Left renal pelvis (tissue), 4 donors: ENCODE measurements at places on chromosomes 4 and X.

GRCh38 chr4:185479507-185479971 is 8.0 kb upstream of the CCDC110 start:
- DNase-seq = no peak

GRCh38 chrX:21151051-21151450 is 223.2 kb upstream of the CNKSR2 start:
- no peak for DNase-seq

DNA sequence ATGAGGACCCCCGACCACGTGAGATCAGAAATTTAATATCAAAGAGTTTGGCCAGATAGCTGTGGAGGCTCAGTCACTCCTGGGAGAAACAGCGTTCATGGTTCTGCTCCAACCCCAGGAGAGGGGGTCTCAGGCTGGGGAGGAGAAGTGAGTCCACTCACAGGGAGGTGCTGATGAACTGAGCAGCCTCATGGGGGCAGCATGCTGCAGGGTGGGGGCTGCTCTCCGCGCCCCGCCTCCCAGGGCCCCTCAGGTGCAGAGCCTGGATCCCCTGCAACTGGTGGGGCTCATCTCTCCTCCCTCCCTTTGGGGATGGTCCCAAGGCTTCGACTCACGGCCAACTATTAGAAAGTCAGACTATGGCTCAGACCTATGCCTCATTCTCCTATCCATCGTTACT is 26.6 kb upstream of the C4orf50 start:
- DNase-seq = no peak

- no peak for DNase-seq
Observed at GRCh38 chr4:171025343-171025742, 787.9 kb upstream of the GALNTL6 start.

GRCh38 chr4:6767748-6768538 is 14.6 kb upstream of the KIAA0232 start:
- DNase-seq = no peak

GRCh38 chr4:165096776-165097175 is 15.9 kb downstream of the TMEM192 start:
- DNase-seq = no peak

GRCh38 chr4:123182289-123182688 is 214.3 kb upstream of the SPRY1 start:
- DNase-seq = no peak

GRCh38 chrX:134362560-134363089 is 97.3 kb upstream of the HPRT1 start:
- DNase-seq = no peak

DNA sequence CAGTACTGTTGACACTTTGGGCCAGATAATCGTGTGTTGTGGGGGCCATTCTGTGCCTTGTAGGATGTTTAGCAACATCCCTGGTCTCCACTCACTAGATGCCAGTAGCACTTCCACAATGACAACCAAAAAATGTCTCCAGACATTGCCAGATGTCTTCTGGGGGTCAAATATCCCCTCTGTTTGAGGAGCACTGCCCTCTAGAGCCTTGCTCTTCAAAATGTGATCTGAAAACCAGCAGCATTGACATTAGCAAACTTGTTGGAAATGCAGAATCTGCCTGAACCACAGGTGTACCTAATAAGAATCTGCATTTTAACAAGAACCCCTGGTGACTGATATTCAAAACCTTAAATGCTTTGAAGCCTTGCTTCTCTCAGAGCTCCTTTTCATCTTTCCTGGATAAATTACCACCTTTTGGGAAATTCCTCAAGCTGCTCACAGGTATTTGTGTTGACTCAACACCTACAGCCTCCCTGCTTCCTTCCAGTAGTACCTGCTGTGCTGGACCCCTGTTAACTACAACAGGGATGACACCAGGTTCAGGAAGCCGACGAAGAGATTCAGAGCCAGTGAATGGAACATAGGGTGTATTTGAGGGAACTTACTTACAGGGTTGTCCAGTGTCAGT is 459.0 kb upstream of the NR3C2 start:
- DNase-seq = no peak

GRCh38 chr4:78902298-78902697 is 36.9 kb downstream of the PAQR3 start:
- no peak for DNase-seq

DNA sequence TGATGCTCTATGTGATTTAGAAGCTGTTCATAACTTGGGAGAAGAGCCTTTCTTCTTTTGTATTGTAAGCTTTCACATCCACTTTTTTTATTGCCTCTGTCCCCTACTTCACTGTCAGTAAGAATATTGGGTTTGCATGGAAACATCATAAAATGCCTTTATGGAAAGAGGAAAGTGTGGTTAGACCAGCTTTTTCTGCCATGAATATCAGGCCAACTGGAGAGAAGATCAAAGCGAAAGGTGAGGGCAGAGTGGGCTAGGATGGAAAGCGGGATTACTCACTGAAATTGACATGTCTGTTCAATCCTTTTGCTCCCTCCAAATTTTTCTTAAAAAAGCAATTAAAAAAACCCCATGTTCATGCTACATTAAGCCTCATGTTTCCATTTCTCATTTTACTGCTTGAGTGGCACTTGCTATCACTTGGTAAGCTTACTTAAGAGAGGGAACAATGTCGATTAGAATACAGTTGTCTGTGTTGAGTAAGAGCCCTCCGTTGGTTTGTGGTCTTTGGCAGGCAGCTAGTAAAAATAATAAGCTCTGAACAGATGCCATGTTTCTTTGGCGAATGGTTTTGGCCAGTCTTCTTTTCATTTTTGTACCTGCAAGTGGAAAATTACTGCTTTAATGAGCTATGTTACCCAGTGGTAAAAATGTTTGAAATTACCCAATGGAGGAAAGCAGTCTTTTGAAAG is 35.9 kb downstream of the SUPT20HL1 start:
- DNase-seq = no peak

DNA sequence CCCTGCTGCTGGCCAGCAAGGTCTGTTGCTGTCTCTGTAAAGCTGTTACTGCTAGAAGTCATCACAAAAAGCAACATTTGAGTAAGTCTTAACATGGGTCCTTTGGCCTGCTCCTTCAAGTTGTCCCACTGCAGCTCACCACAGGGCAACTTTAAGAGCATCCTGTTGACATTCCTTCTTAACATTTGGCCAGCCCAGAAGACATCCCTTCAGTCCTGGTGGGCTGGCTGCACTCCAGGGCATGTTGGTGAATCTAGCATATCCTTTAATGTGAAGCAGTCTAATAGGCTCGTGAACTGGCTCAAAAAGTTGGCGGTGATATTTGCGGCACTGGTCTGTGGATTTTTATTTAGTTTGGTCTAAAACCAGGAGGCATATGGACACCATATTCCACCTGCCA is 92.2 kb upstream of the MAML3 start:
- no peak for DNase-seq

GRCh38 chr4:75412746-75413145 is 101.5 kb downstream of the RCHY1 start:
- DNase-seq = no peak

- DNase-seq = no peak
Observed at GRCh38 chr4:8699063-8699385, 106.5 kb downstream of the CPZ start.

GRCh38 chr4:85836588-85837438 is 361.9 kb downstream of the ARHGAP24 start:
- no peak for DNase-seq

- DNase-seq = no peak
Observed at GRCh38 chr4:40918330-40918729, 168.6 kb downstream of the NSUN7 start.

DNA sequence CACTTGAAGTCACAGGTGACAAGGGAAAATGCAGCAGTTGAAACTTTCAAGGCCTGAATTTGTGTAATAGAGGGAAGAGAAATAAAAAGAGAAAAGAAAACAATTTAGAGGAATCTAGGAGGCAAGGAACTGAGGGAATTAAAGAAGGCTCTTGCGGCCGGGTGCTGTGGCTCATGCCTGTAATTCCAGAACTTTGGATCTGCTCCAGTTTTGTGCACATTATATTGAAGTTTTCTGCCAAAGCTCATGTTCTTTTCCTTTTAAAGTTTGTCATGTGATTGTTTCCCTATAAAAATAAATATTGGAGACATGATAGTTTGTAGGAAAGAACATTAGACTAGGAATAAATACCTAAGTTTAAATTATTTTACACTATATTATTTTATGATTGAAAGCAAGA is 433.9 kb upstream of the CPEB2 start:
- no peak for DNase-seq

DNA sequence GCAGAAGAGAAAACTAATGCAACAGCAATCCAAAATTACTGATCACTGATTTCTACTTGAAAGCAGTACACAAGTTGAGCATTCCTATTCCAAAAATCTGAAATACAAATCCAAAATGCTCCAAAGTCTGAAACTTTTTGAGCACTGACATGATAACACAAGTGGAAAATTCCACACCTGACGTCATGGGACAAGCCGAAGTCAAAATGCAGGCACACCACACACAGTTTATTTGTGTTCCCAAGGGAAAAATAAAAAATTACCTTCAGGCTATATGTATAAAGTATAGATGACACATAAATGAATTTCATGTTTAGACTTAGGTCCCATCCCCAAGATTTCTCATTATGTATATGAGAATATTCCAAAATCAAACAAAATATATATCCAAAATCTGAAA is 20.7 kb downstream of the ANKRD50 start:
- DNase-seq = no peak
